Stimulated activated CD8-positive, alpha-beta memory T cell treated with anti-CD3 and anti-CD28 coated beads, Interleukin-15, amount 100 ng/mL, for 4 hours (primary cell): ENCODE measurements at places on chromosomes 11 and 22.

GRCh38 chr11:14237444-14237961 lies 121.5 kb downstream of the RRAS2 start:
- DNase-seq = no peak

GRCh38 chr11:66568124-66568916 lies at the start of gene CTSF:
TSS of gene CTSF (minus strand) at chr11:66568606. CDS start at chr11:66568486, 120 bp downstream.
- DNase-seq = peak; percentile 37

- no peak for DNase-seq
Measured at GRCh38 chr22:32887324-32887980, 85.9 kb downstream of the TIMP3 start.

GRCh38 chr11:132961453-132961852 lies 570.8 kb downstream of the OPCML start:
- DNase-seq = no peak

DNA sequence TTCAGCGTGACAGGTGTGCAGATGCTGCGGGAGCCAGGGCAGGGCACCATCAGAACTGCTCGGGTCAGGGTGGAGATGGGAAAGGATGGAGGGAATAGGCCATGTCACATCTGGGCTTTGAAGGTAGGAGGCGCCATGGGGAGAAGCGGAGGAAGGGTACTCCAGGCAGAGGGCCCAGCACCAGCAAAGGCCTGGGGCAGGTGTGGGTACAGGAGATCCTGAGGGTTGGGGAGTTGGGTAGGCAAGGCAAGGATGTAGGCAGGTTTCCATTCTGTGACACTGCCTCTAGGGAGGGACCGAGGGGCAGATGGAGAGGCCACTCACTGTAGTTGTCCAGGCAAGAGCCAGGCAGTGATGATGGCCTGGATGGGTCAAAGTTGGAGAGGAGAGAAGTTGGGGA lies 8.5 kb downstream of the EMID1 start:
- DNase-seq = no peak

- no peak for DNase-seq
Measured at GRCh38 chr11:29310725-29311342, 706.0 kb downstream of the KCNA4 start.

- no peak for DNase-seq
Measured at GRCh38 chr22:20084547-20085413, 4.7 kb downstream of the DGCR8 start.

DNA sequence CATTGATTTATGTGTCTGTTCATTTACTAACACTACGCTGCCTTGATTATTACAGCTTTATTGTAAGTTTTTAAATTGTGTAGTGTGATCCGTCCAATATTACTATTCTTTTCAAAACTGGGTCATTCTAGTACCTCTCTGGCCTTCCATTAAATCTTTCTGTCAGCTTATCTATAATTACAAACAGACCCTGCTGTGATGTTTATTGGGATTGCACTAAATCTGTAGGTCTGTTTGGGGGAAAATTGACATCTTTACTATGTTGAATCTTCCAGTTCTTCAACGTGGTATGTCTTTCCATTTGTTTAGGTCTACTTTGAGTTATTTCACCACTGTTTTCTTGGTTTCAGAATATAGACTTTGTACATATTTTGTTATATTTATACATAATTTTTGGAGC lies 15.6 kb downstream of the CABIN1 start:
- DNase-seq = no peak

GRCh38 chr11:57456960-57457642 lies 3.2 kb upstream of the RTN4RL2 start:
- no peak for DNase-seq
